Epithelial cell of umbilical artery (primary cell): ENCODE measurements at places on chromosomes 4 and X. TPM values are rescaled to one million over a fixed set of nuclear protein-coding genes. Genes with fewer than 3 reads are reported as not detected.

Gene DOK7
- 0.15 TPM in 1 of 2 replicates, not detected in the other for total RNA-seq

Gene BLOC1S4
- total RNA-seq = 14.9 and 21.1 TPM in 2 replicates

Gene NKX1-1
- total RNA-seq = not detected in 2 replicates

Gene CXorf58
- not detected in 2 replicates for total RNA-seq

Gene NXF2
- not detected in 2 replicates for total RNA-seq

Gene FREM3
- not detected in 2 replicates for total RNA-seq

Gene GATA1
- not detected in 2 replicates for total RNA-seq
